Activated CD8-positive, alpha-beta memory T cell treated with anti-CD3 and anti-CD28 coated beads for 24 hours (primary cell): ENCODE measurements at places on chromosomes 12 and 14.

DNA sequence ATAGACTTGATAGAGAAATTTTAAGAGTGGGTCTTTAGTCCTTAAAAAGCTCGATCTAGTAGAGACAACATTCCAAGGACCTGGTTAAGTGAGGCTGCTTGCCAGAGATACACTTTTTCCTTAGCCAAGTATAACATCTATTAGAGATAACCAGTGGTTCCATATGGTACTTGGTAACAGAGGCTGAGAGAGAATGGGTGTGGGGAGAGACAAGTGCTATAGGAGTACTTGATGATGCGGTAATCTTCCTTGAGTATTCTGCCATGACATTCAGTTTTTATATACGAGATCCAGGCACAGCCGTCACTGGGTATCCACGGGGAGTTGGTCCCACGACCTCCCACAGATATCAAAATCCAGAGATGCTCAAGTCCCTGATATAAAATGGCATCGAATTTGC, 77.4 kb upstream of the REP15 start:
- DNase-seq = no peak

GRCh38 chr14:50085570-50086320, 30.6 kb downstream of the VCPKMT start:
- peak; percentile 71 for DNase-seq

GRCh38 chr14:96799489-96800054, 2.4 kb downstream of the VRK1 start:
- no peak for DNase-seq

GRCh38 chr14:87306409-87307168, 686.4 kb downstream of the GALC start:
- DNase-seq = no peak

DNA sequence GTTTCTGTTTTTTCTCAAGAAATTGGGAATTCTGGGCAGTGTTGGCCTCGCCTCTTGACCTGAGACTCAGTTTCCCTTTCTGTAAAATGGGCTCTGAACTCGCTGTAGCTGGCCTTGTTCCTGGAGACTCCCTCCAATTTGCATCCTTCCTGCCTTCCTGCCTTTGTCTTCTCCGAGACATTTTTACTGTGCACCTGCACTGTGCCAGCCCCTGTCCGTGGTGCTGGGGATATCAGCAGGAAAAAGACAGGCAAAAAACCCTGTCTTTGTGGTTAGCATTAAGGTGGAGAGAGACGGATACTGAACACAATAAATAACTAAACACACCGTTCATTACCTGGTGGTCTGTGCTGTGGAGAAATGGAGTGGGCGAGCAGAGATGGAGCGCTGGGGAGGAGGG, 129.8 kb downstream of the AACS start:
- DNase-seq = no peak

GRCh38 chr14:34078117-34078743, 127.4 kb upstream of the EGLN3 start:
- no peak for DNase-seq

DNA sequence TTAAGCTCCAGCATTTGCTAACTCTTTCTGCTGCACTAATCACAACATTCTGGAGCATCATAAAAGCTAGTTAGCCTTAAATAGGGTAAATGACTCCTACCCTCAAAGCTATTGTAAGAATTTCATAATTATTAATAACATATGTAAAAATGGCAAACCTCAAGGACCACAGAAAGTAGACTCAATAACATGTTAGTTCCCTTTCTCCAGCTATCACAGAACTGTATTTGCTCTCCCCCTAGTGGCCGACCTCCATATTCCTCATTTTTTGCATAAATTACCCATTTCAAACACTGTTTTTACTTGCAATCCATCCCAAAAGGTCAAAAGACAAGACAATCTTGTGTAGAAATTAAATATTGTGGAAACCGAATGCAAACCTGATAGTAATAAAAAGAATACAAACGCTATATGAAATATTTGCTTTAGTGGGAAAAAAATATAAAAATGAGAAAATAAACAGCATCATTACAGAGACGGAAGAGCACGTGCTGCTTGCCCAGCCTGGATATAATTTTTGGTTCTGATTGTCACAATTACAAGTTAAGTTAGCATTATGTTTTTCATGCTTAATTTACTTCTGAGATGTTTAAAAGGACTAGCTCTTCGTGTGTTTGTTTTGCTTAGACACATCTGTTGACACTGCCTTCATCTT, 97.9 kb downstream of the RERGL start:
- no peak for DNase-seq

GRCh38 chr12:3827301-3828000, 45.7 kb downstream of the PARP11 start:
- no peak for DNase-seq

DNA sequence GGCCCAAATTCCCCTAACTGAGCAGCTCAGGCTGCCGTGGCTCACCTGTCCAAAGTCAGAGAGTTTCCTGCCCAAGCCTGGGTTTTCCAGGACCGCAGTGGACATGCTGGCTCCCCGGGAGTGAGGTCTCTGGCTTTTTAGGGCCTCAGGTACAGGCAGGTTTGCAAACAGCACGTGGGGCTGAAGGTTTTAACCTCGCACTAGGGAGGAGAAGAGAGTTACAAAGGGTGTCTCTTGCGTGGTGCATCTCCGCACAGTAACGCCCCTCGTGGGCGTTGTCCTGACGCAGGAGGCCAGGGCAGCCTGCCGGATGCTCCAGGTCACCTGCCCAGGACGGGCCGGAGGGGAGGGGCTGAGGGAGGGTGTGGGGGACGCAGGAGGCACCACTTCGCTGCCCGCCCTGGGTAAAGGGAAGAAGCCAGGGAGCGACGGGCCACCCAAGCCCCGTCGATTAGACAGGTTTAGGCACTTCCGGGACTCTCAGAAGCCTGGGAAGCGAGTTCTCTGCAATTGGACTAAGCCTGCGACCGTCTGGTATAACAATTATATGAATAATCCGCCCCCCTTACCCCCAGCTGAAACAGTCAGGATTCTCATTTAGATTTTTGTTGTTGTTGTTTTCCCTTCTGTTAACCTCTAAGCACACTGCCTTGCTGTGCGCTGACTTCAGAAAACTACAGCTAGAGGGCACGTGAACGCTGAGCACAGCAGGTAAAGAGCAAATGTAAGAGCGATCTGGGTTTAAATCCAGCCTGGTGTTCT, at the start of gene PAH:
PAH (minus strand) TSS at position 219 of the 762 bp plus-strand sequence; CDS start at position 105, 114 bp downstream.
- DNase-seq = peak; percentile 61

GRCh38 chr12:47328831-47329545, 249.2 kb upstream of the AMIGO2 start:
- DNase-seq = no peak

DNA sequence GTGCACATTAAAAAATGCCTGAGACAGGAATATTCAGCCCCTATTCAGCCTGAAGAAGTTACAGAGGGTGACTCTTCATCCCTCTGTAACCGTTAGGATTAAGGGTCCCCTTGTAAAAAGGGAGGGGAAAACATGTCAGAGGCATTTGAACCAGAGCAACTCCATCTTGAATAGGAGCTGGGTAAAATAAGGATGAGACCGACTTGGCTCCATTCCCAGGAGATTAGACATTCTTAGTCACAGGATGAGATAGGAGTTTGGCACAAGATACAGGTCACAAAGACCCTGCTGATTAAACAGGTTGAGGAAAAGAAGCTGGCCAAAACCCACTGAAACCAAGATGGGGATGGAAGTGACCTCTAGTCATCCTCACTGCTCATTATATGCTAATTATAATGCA, 19.9 kb upstream of the MDM1 start:
- no peak for DNase-seq

- no peak for DNase-seq
Measured at GRCh38 chr14:55160989-55161388, 30.4 kb downstream of the DLGAP5 start.

DNA sequence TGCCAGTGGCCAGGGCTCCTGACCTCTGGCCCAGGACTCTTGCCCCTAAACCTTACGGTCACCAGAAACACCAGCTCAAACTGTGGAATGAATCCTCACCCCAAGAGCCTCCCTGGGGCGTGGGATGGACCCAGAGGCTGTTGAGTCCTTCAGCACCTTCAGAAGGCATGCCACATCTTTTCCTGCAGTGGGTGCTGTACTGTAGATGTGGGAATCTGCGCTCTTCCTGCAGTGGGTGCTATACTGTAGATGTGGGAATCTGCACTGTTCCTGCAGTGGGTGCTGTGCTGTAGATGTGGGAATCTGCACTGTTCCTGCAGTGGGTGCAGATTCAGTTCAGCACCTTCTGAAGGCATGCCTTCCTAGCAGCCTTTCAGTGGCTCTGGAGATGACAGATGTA, 1.2 kb downstream of the KRT82 start:
- no peak for DNase-seq

DNA sequence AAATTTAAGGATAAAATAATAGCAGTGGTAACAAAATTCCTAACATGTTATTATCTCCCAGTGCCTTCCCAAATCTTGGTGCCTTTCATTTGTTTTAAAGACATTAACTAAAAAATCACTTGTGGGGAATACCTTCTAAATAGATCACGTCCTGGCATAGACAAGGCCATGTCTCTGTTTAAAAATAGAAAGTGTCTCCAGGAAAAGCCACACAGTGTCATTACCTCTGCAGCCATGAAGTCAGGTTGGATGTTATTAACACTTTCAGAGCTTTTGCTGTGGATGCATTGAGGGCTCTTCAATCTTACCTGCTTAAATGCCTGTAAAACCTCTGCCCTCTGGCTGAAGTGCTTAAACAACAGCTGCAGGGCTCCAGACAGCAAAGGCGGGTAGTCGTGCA, 211.1 kb downstream of the ITPR2 start:
- no peak for DNase-seq

GRCh38 chr12:104951759-104952509, 6.2 kb downstream of the SLC41A2 start:
- DNase-seq = no peak

DNA sequence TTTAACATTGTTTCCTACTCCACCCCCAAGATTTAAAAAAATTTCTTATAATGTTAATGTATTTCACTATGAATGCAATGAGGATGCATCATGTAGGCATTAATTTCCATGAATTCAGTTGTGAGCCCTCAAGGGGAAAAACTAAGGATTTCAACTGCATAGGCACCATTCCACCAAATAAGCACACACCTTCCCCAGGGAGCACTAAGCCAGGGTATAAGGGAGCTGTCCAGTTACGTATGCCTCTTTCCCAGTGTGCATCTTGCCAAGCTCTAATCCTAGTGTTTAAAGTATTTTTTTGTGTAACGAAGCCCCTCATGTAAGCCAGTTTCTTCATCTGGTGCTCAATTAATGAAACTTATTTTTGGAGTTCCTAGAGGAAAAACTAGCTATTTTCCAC, 6.6 kb downstream of the FERMT2 start:
- no peak for DNase-seq

DNA sequence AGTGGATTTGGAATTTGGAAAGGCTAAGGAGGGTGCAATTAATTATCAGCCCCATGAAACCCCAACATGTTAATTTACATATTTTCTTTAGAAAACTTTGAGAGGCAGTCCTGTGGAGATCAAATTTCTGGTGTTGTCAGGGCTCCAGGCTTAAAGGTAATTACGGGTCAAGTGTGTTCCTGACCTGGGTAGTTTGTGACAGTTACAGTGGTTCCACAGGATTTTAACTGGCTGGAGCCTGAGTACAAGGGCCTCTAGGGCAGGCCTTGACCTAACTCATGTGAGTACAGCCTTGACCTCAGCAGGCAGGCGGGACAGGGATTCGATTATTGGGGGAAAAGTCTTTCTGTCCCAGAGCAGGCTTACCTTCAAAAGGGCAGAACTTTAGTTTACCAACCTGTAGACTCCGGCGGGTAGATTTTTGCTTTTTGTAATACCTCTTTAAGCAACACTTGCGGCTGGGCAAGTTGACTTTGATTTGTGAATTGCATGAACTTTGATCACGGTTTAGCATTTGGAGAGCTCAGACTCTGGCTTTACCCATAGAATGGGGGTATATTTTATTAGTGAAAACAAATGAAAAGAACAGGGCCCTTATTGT, 8.4 kb upstream of the PPTC7 start:
- DNase-seq = no peak

GRCh38 chr12:41856228-41856627, 288.4 kb downstream of the GXYLT1 start:
- no peak for DNase-seq

- no peak for DNase-seq
Measured at GRCh38 chr12:57434517-57435223, at the start of gene INHBC. Gene INHBC (plus strand): TSS chr12:57434784. CDS start chr12:57434887, 103 bp downstream.

DNA sequence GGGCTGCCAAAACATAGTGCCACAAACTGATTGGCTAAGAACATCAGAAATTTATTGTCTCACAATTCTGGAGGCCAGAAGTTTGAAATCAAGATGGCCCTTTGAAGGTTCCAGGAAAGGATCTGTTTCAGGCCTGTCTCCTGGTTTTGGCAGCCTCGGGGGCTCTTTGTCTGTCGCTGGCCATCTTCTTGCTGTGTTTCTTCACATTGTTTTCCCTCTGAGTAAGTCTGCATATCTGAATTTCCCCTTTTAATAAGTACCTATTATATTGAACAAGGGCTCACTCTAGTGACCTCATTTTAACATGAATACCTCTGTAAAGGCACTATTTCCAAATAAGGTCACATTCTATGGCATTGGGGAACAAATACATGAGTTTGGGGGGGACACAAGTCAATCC, 467.1 kb upstream of the MGAT4C start:
- no peak for DNase-seq

GRCh38 chr12:83823386-83824045, 1089.1 kb downstream of the SLC6A15 start:
- DNase-seq = no peak

GRCh38 chr12:92133795-92134637, 11.6 kb downstream of the BTG1 start:
- DNase-seq = no peak

DNA sequence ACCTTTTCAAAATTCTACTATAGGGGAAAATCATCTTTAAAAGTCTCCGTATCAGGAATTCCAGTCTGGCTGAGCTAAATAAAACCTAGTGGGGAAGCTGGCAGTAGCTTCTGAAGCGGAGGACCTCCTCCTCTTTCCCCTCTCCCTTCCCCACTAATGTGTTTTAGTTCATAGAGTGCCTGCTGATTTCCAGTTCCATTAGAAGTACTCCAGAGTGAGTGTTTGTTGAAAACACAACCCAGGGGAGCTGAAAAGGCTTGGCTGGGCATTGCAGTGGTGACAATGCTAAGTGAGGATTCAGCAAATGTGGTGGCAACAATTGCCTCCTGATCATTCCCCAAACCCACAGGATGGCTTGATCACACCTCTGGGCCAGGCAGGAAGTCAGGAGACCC, 144.2 kb upstream of the FRMD6 start:
- no peak for DNase-seq

- no peak for DNase-seq
Measured at GRCh38 chr12:34356233-34356987, 334.1 kb downstream of the ALG10 start.

GRCh38 chr12:77357655-77358054, 292.3 kb upstream of the E2F7 start:
- DNase-seq = no peak

- no peak for DNase-seq
Measured at GRCh38 chr14:35985474-35986218, 159.5 kb downstream of the BRMS1L start.

DNA sequence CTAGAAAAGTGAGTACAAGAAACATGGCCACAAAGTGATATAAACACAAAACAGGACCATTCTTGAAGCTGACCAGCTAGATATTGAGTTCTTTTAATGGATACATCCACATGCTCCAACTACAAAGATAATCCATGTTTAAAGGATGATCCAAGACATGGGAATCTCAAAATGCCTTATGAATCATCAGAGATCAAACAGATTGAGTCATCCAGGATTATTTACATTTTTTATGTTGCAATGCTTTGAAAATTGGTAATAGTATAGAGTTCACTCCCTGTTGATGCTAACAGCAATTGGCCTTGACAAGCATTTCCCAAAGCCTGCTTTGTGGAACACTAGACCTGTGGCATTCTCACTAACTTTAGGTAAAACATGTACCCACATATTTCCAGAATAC, 293.0 kb upstream of the TBX3 start:
- DNase-seq = no peak
